ENCODE measurements at places on chromosomes 5 and 9.
A peak's percentile ranks its signal among the peaks of the same experiment; 100 is the strongest.

GRCh38 chr5:468401-468800 lies 25.4 kb downstream of the EXOC3 start:
- no peak for DNase-seq

GRCh38 chr9:121296213-121297127 lies 28.5 kb downstream of the GSN start:
- no peak for DNase-seq

GRCh38 chr5:143161885-143162540 lies 241.5 kb downstream of the NR3C1 start:
- DNase-seq: peak; percentile 91

DNA sequence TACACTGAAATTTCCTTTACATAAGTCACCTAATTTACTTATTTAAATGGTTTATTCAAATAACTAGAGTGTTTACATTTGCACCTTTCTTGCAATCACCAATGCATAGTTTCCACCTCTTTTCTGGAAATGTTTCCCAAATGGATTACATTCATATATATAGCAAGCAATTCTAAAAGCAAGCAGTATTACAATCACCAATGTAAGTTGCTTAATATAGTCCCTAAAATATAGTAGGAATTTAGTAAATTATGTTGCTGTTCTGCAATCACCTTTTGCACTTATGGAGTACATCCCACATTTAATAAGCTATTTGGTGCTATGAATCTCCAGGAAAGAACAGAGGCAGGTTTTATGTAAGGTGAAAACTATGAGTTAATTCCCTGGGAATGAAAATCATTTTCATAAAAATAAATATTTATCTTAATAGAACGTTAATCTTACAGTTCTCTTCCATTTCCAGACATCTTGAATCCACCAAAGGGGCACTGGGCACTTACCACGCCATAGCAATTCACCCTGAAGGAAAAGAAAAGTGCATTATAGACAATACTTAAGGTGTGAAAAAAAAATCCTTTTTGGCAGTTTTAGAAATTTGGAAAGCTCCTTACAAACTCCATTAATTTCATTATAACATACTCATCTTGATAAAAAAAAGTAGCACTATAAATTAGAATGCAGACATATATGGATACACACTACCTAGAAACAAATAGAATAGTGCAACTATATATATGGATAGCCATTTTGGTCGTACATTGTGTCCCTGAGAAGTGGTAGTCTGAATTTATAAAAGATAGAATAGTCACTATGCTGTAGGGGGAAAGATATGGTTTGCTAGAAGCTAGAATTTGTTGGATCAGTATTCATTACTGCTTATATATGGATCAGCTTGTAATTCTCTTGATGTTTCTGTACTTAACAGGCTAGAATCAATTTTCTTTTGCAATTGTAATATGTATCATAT lies 47.1 kb downstream of the ALDH1A1 start:
- no peak for DNase-seq

DNA sequence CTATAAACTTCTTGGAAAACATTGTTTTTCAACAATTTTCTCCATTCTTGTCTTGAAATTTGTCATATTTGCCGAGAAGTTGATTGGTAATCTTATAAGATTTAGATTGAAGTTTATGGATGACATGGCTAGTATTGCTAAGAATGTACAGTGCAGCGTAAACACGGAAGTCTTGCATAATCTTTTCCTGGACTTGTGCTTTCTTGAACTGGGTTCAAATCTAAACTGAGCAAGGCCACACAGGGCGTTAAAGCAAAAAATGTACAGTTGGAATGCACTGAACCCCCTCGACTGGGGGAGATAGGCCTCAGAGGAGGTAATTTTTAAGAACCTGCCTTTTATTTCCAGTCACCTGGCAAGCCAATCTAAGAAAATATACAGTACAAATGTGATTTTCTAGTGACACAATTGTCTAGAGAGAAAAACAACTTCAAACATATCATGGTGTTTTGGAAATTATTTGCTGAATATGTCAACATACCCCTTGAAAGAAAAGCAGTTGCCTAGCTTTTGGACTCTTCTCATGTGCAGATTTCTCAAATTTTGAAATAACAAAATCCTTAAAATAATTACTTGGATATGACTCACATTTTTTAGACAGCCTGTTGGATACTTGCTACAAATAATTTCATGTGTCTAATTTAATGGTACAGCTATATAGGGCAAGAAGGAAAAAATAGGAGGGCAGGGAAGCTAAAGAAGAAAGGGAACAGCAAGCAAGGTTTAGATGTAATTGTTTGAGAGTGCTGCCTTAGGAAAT lies 18.5 kb upstream of the GAS1 start:
- peak; percentile 86 for DNase-seq

GRCh38 chr5:16663840-16664239 lies 47.0 kb upstream of the RETREG1 start:
- no peak for DNase-seq

- DNase-seq: peak; percentile 30
Measured at GRCh38 chr5:137617528-137618205, 118.2 kb downstream of the KLHL3 start.

- peak; percentile 13 for DNase-seq
Measured at GRCh38 chr9:121294151-121294743, 26.3 kb downstream of the GSN start.

- DNase-seq: peak; percentile 96
Measured at GRCh38 chr5:144697847-144698262, 527.2 kb downstream of the KCTD16 start.

DNA sequence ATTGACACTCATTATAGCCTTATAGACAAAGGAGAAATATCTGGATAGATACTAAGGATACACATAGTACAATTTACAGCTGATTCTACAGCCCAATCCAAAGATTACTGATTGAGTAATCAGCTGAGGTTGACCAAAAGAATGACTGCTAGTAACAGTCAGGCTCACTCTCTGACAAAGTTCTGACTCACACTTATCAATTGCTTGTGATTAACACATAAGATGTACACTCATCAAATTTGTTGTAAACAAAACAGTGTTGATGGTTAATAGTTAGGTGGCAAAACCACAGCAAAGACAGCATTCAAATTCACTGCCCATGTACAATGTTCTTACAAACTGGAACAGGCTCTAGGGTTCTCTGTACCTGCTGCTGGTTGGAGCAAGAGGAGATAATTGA lies 422.7 kb downstream of the TLE1 start:
- peak; percentile 2 for DNase-seq

DNA sequence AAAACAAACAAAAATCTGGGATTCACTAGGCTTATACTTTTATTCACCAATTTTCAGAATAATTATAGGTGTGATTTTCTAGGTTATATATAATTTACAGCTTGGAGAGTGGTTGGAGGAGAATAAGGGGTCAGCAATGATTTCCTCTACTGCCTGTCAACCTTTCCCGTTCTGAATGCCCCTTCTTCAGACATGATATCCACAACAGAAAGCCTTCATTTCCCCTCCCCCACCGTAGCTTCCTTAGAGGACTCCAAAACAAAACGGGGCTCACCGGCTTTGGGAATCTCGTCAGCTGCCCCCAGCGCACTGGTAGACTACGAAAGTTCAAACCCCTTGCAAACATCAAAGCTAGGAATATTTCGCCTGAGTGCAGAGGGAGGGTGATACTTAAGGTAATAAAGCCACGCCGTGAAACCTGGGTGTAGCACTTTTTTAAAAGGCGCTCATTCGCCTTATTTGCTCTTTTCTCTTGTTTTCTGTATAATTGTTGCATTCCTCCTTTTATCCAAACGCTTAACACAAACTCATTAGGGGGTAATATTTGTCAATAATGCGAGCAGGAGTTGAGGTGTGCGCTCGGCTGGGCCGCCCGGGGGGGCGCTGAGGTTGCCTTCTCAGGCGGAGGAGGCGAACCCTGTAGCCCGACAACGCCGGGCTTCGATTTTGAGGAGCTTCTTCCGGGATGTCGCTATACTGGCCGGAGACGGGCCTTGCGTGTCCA lies 2.4 kb downstream of the OTP start:
- DNase-seq: no peak

DNA sequence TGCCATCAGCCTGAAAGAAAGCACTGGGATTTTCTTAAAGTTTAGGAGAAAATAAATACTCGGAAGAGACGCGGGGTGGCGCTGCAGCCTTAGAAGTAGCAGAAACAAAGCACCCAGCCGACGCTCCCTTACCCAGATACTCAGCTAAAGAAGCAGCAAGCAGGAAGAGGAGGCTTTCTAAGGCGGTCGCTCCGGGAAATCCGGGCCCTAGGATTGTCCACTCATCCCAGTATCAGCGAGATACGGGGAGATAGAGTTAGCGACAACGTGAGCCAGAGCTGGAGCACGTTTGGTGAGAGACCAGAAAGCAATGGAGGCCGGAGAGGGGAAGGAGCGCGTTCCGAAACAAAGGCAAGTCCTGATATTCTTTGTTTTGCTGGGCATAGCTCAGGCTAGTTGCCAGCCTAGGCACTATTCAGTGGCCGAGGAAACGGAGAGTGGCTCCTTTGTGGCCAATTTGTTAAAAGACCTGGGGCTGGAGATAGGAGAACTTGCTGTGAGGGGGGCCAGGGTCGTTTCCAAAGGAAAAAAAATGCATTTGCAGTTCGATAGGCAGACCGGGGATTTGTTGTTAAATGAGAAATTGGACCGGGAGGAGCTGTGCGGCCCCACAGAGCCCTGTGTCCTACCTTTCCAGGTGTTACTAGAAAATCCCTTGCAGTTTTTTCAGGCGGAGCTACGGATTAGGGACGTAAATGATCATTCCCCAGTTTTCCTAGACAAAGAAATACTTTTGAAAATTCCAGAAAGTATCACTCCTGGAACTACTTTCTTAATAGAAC lies at the start of gene PCDHB2:
TSS of gene PCDHB2 (plus strand) at position 135 of the 782 bp plus-strand sequence. CDS start at position 311, 176 bp downstream.
- DNase-seq: peak; percentile 16

GRCh38 chr9:133389562-133389961 lies 13.4 kb downstream of the STKLD1 start:
- no peak for DNase-seq

- DNase-seq: no peak
Measured at GRCh38 chr5:4734348-4734747, 405.8 kb upstream of the ADAMTS16 start.

DNA sequence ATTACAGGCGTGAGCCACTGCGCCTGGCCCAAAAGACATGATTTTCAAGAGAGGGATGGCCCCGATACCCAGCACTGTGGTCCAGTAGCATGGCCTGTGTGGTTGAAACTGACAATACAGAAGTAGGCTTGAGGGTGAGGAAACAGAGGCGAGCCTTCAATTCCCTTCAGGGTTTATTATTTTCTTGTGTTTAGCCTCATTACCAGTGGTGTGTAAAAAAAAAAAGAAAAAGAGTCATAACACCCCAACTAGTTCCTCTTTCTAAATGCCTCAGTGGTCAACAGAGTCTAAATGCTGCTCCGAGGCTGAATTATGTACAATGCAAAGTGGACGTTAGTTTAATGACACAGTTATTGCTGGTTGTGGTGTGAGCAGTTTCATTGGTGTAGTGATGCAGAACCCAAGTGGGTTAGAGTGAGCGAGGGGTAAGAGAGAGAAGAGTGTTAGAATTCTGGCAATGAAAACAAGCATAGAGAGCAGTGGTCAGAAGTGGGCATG lies 58.8 kb downstream of the SNX30 start:
- DNase-seq: no peak

- peak; percentile 23 for DNase-seq
Measured at GRCh38 chr5:54736003-54736797, 218.6 kb downstream of the SNX18 start.

DNA sequence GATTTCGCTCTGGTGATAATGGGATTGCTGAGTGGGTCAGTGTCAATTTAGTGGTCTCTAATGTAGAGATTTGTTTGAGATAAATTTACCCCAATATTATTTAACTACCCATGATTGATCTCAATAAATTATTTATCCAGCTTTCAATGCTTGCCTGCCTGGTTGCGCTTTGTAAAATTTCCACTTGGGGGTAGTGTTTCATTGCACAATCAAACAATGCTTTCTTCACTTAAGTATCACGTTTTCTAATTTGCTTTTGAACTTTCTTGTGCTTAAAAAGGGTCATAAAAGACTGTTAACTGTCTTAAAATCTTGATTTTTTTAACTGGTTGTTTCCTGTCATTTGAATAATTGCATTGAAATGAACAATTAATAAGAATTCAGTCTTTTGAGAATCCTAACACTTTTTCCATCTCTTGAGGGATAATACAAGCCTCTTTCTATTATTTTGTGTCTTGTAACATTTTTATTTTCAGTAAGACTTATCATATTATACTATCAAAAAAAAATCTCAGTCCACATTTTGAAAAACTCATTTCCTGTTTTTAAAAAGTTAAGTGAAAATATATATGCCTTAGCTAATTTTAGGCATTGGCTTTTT lies 18.7 kb downstream of the HSD17B4 start:
- DNase-seq: peak; percentile 63

DNA sequence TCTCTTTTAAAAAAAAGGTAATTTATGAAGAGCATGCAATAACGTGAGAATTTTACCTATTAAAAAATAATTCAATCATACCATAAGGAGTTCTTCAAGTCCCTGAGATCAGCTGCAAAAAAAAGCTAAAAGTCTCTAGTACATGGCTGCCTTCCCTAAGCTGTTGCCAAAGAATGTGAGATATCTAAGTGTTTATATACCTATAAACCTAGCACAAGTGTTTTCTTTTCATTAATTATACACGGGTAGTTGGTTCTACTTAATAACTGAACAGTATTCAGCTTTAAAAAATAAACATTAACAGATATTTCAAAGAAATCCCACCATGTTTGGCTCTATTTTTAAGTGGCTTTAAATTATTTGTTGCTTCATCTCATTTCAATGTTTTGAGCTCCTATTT lies 25.9 kb downstream of the FNBP1 start:
- peak; percentile 53 for DNase-seq

- no peak for DNase-seq
Measured at GRCh38 chr9:38103340-38103739, 34.3 kb upstream of the SHB start.

DNA sequence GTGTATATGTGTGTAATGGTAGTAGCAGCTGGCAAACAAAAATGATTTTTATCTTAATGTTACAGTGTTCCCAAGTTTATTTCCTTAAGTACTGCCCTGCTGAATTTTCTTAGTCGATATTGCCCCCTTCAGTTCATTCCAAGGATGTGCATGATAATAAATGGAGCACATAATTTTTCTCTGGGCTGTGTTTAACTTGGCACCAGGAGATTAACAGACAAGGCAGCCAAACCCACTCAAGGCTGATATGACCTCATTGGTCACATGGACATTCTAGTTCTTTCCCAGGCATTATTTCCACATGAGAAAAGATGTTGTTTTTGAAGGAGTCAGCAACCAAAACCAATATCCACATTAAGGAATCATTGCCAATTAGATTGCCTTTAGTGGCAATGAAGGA lies 61.8 kb downstream of the COX7C start:
- peak; percentile 92 for DNase-seq

GRCh38 chr5:38556599-38557307 lies at the start of gene LIFR:
LIFR (minus strand) TSS chr5:38556646; CDS start chr5:38530647, 25,999 bp downstream.
- peak; percentile 76 for DNase-seq

GRCh38 chr5:104659497-104659896 lies 1096.9 kb upstream of the NUDT12 start:
- no peak for DNase-seq

- no peak for DNase-seq
Measured at GRCh38 chr5:113242481-113243348, 192.1 kb downstream of the TSSK1B start.

DNA sequence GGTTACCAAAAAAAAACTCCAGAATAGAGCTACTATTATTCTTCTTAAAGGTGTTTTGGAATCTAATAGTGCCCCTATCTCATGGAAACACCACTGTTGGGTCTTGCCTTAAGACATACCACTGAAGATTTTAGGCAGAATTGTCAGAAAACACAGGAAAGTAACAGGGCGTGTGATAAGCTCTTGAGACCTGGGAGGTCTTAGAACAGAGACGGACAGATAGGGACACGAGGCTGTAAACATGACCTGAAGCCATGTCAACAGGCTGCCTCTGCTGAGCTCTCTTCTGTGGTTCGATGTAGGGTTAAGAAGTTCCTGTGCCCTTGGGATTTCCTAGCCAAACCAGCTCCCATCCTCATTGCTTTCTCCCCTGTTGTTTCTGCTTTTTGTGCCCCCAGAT lies 69.3 kb downstream of the CTSL start:
- DNase-seq: no peak
